Panc1 (cell line): ENCODE measurements at places on chromosomes 1 and 21. TPM values are rescaled to one million over a fixed set of nuclear protein-coding genes. Genes with fewer than 3 reads are reported as not detected.

- no peaks in the 10 kb centered on the region for H3K27me3 ChIP-seq
- no peak for DNase-seq
- H3K27ac ChIP-seq: no peak overlapping the region
- no peak overlapping the region for H3K4me3 ChIP-seq
These were observed 55.7 kb downstream of the PRKCZ start for GRCh38 chr1:2105781-2106524.

RNF186 gene
- not detected for total RNA-seq

ADGRL4 gene
- total RNA-seq: not detected

ARHGEF16 gene
- 10.1 TPM for total RNA-seq

SLC37A1 gene
- 7.7 TPM for total RNA-seq

TMPRSS15 gene
- total RNA-seq: not detected

DNA sequence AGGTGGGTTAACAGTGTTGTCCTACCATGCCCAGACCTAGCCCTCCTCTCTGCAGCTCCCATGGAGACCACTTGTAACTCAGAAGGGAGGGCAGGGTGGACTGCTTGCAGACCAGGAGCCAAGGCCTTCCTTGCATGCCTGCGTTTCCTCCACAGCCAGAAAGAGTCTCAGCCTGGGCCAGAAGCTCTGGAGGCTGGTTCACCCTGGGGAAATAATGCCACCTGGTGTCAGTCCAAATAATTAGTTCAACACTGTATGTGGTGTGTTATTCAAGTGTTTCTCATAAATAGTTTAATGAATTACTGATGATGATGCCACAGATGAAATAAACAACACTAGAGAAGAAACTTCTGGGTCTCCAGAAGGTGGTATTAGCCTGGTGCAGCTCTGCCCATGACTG lies 16.9 kb upstream of the VANGL1 start:
- H3K27ac ChIP-seq: no peak overlapping the region
- H3K4me1 ChIP-seq: no peaks in the 10 kb centered on the region
- no peak overlapping the region for H3K4me3 ChIP-seq
- H3K36me3 ChIP-seq: no peaks in the 10 kb centered on the region
- no peaks in the 10 kb centered on the region for H3K27me3 ChIP-seq

GRCh38 chr1:64093941-64094340 lies 109.5 kb upstream of the UBE2U start:
- no peaks in the 10 kb centered on the region for H3K36me3 ChIP-seq
- no peak overlapping the region for H3K27ac ChIP-seq
- DNase-seq: no peak
- no peaks in the 10 kb centered on the region for H3K27me3 ChIP-seq

DNA sequence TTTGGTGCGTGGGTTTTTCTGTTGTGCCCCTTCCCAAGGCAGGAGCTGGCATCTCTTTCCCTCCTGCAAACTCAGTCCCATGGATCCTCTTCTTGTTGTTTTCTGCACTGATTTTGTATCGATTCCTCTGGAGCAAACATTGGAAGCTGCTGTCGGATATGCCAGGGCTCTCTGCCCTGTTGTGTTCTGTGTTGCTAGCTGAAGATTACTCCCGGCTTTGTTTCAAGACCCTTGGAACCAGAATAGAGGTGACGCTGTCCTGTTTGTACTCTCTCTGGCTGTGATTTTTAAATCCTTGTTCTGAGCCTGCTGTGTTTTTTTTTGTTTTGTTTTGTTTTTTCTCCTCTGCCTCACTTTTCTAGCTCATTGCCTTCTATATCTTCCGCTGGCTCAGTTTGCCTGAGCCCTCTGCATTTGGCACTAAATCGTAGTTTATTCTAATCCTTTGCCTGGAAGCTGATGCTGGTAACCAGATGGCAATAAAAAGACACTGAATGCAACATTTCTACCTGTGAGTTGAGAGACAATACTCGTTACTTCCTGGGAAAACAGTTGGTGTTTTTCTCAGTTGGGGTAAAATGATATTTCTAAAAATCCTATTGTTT lies 67.0 kb downstream of the BACH1 start:
- H3K27me3 ChIP-seq: no peaks in the 10 kb centered on the region
- no peak overlapping the region for H3K27ac ChIP-seq
- H3K36me3 ChIP-seq: no peaks in the 10 kb centered on the region
- H3K4me3 ChIP-seq: no peak overlapping the region
- no peak for DNase-seq

RHOU gene
- total RNA-seq: 9.2 TPM

SLC2A5 gene
- 0.26 TPM for total RNA-seq

GRCh38 chr1:66124670-66125069 lies 332.0 kb downstream of the PDE4B start:
- H3K27ac ChIP-seq: no peak overlapping the region
- DNase-seq: no peak
- no peaks in the 10 kb centered on the region for H3K4me1 ChIP-seq
- no peak overlapping the region for H3K4me3 ChIP-seq
- no peaks in the 10 kb centered on the region for H3K36me3 ChIP-seq

DNA sequence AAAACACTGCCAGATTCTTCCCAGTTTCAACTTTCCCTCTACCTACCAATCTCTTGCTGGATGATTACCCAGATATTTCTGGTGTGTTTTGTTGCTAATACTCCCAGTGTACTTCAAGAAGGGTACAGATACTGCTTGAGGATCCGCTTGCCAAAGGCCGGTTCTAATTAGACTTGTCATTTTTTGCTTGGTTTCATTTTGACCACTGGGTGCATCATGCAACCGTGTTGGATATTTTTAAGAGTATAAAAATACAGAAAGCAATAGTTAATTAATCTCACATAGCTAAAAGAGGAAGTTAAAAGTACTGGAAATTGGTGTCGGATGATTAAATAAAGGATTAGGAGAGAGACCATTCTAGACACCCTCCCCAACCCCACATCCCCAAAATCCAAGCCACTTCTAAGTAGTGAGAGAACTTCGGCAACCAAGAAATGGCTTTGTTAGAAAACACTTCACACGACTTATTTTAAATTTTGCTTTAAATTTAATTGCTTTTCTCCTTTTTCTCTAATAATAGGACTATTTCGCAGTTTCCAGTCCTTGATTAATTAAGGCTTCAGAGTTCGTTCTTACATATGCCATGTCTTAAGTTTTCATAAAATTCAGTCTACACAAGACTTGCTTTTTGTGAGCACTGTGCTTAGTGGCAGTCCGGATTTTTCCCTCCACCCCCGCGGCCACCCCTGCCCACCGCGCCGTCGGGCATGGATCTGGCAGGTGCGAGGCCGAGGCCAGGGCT lies 2.5 kb upstream of the CDKN2C start:
- peaks cover 4% of the 10 kb centered on the region; the same call in 1 of the 2 replicates for H3K4me1 ChIP-seq
- H3K27ac ChIP-seq: peak overlapping the region; percentile 94
- DNase-seq: no peak
- H3K4me3 ChIP-seq: peak overlapping the region; percentile 95

- no peak overlapping the region for H3K4me3 ChIP-seq
- no peaks in the 10 kb centered on the region for H3K36me3 ChIP-seq
These were observed 207.7 kb upstream of the CAMK1G start for GRCh38 chr1:209375671-209376365.

CFAP74 gene
- not detected for total RNA-seq

DNA sequence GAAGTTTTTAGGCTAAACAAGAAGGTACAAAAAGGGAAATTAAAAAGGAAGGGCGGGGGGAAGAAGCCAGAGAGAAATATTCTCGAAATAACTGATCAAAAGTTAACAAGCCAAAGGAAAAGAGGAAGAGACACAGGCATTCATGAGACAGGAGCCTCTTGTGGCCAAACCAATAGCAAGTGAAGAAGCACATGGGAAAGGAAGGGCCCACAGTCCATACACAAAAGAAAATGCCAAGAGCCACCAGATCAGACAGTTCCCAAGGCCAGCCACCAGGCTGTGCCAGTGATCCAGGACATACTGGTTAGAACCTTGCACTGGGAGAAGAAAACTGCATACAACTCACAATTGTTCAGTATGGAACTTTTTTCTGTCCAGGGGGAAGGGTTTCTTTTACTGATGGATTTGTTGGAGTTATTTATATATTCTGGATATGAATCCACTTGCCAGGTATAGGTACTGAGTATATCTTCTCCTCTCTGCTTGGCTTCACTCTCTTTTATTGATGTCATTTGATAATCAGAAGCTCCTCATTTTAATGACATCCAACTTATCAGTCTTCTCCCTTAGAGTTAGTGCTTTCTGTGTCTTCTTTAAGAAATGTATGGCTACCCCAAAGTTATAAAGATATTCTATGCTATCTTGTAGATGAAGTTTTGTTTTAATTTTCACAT lies 76.8 kb downstream of the CD46 start:
- H3K27me3 ChIP-seq: no peaks in the 10 kb centered on the region
- no peaks in the 10 kb centered on the region for H3K36me3 ChIP-seq
- no peak overlapping the region for H3K27ac ChIP-seq
- peak; percentile 80 for DNase-seq
- peaks cover 33% of the 10 kb centered on the region for H3K4me1 ChIP-seq

GRCh38 chr1:107620753-107621152 lies 344.2 kb downstream of the VAV3 start:
- no peak overlapping the region for H3K4me3 ChIP-seq
- H3K4me1 ChIP-seq: no peaks in the 10 kb centered on the region
- no peak overlapping the region for H3K27ac ChIP-seq

DNA sequence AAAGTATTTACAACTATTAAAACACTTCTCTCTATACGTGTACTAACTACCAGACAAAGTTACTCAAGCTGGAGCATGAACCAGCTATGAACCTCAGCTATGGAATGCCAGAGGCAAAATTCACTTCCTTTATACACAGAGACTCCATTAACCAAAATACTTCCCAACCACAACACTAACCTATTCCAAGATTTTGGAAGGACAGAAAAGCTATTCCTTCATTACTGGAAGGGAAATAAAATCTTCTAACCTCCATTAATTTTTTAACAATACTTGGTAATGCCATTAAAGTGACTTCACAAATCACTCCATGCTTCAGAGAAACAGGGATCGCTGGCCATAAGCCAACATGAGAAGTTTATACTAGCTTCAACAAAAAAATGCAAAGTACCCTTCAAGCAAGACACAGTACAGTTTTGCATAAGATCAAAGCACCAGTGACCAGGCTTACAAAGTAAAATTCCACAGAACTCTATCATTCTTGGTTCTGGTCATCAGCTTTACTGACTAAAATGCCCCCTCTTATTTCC lies 58.0 kb downstream of the PUM1 start:
- H3K27me3 ChIP-seq: no peaks in the 10 kb centered on the region
- H3K4me3 ChIP-seq: no peak overlapping the region
- peaks cover 22% of the 10 kb centered on the region for H3K36me3 ChIP-seq
- no peak overlapping the region for H3K27ac ChIP-seq
- no peak for DNase-seq
- H3K4me1 ChIP-seq: peaks cover 13% of the 10 kb centered on the region; the same call in 1 of the 2 replicates

GRCh38 chr1:4058706-4059105 lies 158.6 kb upstream of the C1orf174 start:
- H3K4me3 ChIP-seq: no peak overlapping the region
- H3K36me3 ChIP-seq: no peaks in the 10 kb centered on the region
- DNase-seq: no peak
- no peaks in the 10 kb centered on the region for H3K4me1 ChIP-seq
- H3K27ac ChIP-seq: no peak overlapping the region
